ENCODE measurements at places on chromosomes 2 and 18. TPM values are rescaled to one million over a fixed set of nuclear protein-coding genes. Genes with fewer than 3 reads are reported as not detected.

STPG4 gene
- total RNA-seq, result 1.2 TPM

STK25 gene
- total RNA-seq, result 448 TPM

POMC gene
- 4.2 TPM for total RNA-seq

KLHL29 gene
- 14.1 TPM for total RNA-seq

AKAIN1 gene
- not detected for total RNA-seq

IL36RN gene
- total RNA-seq, result 8.6 TPM

CYRIA gene
- 5.5 TPM for total RNA-seq

PPP1R1C gene
- 5.5 TPM for total RNA-seq

GALNT1 gene
- 79.2 TPM for total RNA-seq

ERBB4 gene
- total RNA-seq, result not detected

FBXO11 gene
- 35.1 TPM for total RNA-seq

HOXD13 gene
- total RNA-seq, result not detected

PCARE gene
- not detected for total RNA-seq

LRRC30 gene
- total RNA-seq, result not detected

REG1B gene
- total RNA-seq, result not detected

PROM2 gene
- total RNA-seq, result 101 TPM

CFAP65 gene
- total RNA-seq, result not detected

SH2D6 gene
- under 0.01 TPM for total RNA-seq

OR6B2 gene
- not detected for total RNA-seq
